ENCODE measurements at places on chromosomes 5 and 9. TPM values are rescaled to one million over a fixed set of nuclear protein-coding genes. Genes with fewer than 3 reads are reported as not detected.

DNA sequence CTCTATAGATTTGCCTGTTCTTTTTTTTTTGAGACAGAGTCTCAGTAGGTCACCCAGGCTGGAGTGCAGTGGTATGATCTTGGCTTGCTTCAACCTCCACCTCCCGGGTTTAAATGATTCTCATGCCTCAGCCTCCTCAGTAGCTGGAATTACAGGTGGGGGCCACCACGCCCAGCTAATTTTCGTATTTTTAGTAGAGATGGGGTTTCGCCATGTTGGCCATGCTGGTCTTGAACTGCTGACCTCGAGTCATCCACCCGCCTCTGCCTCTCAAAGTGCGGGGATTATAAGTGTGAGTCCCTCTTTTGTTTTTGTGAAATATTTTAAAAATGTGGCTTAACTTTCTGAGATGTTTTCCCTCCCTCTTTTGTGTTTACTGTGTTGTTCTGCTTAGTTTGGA lies 29.2 kb downstream of the HSPA4 start:
- no peak for DNase-seq

DNA sequence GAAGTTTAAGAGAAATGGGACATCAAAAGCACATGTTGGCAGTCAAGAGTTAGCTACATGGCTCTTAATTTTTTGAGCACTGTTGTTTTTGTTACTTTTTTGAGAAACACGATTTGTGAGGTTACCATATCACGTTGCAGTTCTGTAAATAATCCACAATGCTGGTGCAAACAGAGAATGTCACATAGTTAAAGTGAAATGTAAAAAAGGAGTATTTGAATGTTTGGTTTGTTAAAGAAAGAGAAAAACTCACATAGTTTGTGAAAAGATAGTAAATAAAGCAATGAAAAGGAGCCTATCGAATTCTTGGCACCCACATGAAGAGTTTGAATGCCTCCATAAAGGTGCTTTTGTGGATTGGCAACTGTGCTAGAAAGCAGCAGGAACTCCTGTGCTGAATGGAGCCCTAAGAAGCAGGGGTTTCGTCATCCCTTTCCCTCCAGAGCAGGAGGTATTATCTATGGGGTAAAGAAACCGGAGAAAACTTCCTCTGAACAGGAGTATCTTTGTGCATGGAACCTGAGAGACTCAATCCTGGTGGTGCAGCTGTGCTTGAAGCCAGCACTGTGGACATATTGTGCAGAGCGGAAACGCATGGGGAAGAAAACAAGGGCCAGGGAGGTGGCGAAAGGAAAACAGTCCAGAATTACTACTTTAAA lies 148.5 kb upstream of the OTULINL start:
- DNase-seq = no peak

The GGTA1 gene
- total RNA-seq = 6.6 TPM

- DNase-seq = no peak
These were observed 44.0 kb downstream of the NNT start for GRCh38 chr5:43646992-43647391.

DNA sequence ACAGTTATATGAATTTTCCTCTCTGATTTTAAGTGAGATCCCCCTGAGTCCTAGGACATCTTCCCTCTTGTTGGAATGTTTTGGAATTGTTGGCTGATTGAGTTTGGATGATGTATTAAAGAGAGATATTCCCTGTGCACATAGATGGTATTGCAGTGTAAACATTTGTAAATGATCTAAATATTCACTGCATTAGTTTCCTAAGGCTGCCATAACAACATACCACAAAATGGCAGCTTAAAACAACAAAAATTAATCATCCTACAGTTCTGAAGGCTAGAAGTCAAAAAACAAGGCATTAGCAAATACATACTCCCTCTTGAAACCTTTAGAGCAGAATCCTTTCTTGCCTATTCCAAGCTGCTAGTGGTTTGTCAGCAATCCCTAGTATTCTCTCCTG lies 38.0 kb upstream of the MROH2B start:
- no peak for DNase-seq

All from esophagus muscularis mucosa (tissue), 4 donors.